ENCODE measurements at places on chromosomes 2 and 18.

DNA sequence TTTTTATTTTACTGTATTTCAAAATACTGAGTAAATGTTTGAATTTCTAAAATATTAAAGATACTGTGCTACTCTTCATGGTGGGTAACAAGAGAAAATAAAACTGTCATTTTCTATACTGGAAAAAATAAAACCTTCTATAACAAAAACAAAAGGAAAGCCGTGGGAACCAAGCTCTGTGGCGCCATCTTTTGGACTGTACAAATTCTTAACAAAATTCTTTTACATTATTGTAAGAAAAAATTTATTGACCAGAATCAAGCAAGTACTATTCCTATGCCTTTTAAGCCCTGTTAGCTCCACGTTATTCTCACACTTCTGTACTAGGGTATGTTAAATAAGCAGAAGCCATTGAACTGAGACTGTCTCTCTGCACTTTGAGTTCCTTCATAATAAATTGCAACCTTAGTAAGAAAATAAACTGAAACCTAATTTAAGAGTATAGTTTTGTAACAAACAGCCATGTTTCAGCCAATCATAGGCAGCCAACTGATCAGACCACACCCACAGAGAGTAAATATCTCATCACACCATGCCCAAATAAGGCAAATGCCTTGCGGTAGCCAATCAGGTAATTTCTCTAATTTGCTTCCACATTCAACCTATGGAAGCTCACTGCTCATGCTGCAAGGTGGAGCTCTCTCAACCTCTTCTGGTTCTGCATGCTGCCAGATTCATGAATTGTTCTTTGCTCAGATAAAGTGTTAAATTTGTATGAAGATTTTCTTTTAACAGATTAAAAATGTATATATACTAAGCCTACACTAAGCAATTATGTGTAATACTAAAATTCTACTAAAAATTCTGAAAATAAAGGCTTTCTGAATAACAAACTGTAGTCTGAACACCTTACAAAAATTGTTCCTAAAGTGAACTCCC lies 42.2 kb downstream of the HIBCH start:
- no peak for DNase-seq

GRCh38 chr2:109243526-109244303 lies 114.7 kb downstream of the SH3RF3 start:
- DNase-seq = no peak

- DNase-seq = no peak
Measured at GRCh38 chr2:26658691-26659346, 17.7 kb upstream of the CIB4 start.

DNA sequence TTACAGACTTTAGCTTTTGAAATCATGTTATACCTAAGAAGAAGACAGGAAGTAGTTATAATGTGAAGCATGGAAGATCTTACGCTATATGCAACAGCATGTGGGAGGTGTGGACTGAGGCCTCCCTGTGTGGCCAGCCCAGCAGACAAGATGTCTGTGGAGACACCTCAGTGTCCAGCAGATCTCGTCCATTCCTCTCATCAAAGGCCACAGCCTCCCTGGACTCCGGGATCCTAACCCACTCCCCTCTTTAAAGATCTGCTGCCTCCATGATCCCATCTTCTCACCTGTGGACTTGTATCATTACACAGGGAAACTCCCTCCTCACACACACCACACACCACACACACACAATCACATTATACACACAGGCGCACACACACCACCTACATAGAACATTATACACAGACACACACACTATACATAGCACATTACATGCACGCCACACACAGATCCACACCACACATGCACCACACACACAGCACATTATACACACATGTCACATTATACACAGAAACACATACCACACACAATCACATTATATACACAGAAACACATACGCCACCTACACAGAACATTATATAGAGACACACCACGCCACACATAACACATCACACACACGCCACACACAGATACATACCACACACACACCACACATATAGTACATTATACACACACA lies 89.5 kb downstream of the PXDN start:
- no peak for DNase-seq

DNA sequence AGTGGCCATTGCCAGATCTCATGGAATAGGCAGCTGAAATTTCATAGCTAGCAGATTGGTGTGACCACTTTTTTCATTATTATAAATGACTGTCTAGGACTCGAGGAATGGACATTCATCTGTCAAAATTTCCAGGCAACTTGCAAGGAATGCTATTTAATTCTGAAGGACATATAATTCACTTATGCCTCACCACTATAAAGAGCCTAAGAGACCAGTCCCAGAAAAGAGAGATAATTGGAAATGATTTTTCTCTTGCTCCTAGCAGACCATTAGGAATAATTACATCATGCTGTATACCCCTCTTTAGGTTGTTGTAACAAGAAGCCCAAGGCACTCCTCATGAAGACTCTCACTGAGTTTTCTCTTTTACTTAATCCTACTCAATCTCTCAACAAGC lies 557.4 kb upstream of the RAB6C start:
- DNase-seq = no peak

GRCh38 chr2:218648088-218648786 lies 11.2 kb downstream of the ZNF142 start:
- peak; percentile 19 for DNase-seq

- DNase-seq = no peak
Measured at GRCh38 chr18:51716277-51716676, 518.8 kb upstream of the MEX3C start.

DNA sequence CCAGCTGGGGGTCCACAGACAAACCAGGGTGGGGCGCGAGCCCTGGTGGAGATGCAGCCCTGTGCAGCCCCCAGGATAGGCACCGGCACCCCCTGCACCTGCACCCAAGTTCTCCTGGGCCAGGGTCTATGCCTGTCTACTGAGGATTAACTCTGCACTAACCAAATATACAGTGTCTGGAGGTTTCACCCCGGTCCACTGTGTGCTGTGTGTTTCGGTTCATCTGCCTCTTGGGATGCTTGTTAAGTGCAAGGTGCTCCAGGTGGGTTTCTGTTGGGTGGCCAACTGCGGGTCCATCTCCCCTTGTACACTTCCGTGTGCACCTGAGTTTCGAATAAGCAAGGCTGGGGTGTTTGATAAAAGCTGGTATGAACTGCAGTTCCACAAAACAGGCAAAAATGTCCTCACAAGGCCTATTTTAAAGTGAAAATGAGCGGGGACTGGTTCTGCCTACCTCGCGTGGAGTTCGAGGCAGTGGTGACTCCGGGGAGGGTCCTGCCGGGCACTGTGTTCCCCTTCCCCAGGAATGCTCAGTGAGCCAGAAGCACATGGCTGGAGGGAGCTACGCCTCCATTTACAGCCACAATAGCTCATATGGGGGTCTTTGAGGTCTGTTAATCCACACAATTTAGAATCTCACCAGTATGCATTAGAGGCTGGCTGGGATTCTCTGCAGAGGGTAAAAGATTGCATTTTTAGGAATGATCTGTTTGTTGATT lies 70.7 kb downstream of the EDAR start:
- DNase-seq = no peak

GRCh38 chr2:98102878-98103277 lies 15.9 kb downstream of the VWA3B start:
- no peak for DNase-seq

- no peak for DNase-seq
Measured at GRCh38 chr2:148607566-148607965, 37.0 kb upstream of the EPC2 start.

- DNase-seq = no peak
Measured at GRCh38 chr2:9737053-9737875, 106.0 kb upstream of the TAF1B start.

DNA sequence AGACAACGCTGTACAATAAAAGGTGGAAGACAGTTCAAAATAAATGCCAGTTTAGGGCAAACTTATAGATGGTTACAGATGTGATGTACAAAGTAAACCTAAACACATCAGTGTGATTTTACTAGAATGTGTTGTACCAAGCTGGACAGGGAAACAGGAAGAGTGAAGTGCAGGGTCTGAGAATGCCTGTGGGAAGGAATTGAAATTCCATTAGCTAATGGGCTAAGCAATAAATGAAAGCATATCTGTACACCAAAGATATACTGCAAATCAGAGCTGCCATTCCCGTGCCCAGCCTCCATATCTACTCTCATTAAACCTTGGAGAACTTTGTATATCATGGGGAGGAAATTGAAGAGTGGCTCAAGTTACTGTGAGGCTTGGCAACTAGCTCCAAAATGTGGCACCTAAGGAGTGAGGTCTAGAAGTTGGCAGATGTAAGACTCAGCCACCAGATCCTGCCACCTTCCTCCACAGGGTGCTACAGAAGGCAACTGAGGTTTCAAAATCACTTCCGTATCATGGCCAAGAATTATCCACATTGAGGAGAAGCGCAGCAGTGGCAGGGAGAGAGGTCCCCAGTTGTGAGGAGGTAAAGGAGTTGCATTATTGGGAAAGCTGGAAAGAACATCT lies 277.8 kb downstream of the TCF4 start:
- no peak for DNase-seq

GRCh38 chr2:190267302-190267701 lies 52.3 kb downstream of the HIBCH start:
- no peak for DNase-seq

GRCh38 chr2:1350111-1350510 lies 63.2 kb upstream of the TPO start:
- no peak for DNase-seq

DNA sequence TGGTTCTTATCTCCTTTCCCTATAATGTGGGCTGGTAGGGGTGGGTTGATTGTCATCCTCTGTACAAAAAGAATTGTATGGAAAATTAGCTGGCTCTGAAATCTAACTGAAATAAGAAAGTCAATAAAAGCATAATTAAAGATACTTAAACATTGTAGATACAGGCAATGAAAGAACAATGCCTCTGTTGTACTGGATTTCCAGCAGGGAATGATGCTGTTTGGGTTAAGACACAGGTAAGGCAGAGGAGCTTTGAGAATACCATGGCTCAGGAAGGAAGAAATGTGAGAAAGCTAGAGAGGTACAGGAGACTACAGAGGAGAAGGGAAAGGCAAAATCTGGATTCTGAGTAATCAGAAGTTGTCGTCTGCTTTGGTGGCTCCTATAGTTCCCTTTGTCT lies 10.1 kb downstream of the DTNA start:
- no peak for DNase-seq

- no peak for DNase-seq
Measured at GRCh38 chr2:169351725-169352124, 10.6 kb downstream of the LRP2 start.

GRCh38 chr18:78180741-78181140 lies 798.9 kb upstream of the SALL3 start:
- no peak for DNase-seq

DNA sequence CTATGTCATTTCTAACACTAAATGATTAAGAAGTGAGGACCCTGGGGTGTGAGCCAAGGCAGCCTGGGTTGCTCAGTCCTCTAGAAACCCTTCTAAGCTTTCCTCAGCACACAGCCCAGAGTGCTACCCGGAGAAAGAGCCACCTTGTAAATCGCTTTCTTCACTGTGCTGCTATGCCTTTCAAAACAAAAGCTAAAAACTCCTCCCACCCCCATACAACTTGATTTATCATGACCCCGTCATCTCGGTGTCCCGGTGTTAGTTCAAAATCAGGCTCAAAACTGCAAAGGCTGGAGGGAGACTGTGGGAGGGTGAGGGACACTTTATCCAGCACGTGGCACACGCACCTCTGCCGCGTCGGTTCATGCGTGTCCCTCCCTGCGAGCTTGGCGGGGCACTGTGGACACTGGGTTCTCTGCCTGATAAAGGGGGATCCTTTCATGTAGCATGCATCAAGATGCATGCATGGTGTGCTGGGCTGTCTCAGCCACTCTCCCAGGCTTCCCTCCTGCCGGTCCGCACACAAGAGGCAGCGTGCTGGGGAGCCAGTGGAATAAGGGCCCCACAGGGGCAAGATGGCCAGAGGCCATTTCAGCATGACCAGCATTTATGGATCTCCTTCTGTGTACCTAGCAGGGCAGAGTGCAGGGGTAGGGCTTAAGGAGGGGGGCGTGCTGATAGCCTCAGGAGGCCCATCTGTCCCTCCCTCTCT lies 170.4 kb downstream of the SMAD7 start:
- DNase-seq = no peak

DNA sequence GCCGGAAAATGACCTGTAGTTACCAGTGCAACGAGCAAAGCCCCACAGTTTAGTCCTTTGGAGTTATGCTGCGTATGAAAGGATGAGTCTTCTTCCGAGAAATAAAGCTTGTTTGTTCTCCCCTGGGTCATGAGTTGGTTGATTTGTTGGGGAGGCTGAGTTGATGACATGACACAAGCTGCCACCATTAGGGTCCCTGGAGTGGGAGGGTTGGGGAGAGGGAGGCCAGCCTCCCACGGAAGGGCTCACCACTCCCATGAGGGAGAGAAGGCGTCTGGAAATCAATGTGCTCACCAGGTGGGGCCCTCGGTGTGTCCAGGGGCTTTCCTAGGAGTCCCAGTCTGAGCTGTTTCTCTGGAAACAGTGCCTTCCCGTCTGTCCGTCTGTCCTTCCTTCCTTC lies 7.4 kb upstream of the DGKD start:
- no peak for DNase-seq

GRCh38 chr2:11129598-11130449 lies 25.4 kb upstream of the SLC66A3 start:
- peak; percentile 76 for DNase-seq

DNA sequence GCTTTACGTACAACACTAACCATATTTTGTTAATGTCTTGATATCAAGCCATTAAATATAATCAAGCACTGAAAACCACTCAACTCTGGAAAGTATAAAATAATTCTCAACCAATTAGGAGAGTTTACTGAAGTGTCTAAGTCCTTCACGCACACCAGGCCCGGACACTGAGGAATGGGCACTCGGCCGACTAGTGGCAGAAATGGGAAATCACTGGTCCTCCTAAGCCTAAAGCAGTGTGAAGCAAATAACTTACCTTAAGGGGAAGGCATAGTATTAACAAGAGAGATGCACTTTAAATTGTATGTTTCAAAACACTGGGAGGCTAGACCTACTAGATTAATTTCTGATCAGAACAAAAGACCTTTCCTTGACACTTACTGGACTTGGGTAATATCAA lies 45.7 kb downstream of the FAM210A start:
- DNase-seq = no peak

DNA sequence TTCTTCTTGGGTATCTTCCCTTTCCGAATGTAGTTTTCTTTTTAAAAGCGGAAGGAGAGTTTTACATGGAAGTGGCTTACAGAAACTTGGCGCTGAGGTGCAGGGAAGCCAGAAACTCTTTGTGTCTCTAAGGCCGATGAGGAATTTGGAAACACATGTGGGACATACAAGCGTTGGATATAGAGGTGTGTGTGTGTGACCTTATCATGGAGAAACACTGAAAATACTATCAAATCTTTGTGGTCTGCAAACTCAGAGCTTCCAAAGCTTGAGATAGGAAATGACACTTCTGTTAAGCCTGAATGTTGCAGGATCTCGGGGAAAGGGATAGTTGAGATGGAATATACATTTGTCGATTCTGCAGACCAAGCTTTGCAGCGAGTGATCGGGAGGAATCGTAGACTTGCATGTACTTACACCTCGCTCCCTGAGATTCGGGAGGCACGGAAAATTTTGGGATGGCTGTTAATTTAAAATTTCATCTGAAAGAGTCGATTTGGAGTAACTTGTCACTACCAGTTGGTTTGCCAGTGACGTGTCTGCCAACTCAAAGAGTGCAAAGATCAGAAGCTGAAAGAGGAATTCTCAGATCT lies 1.0 kb downstream of the NAB1 start:
- no peak for DNase-seq

GRCh38 chr2:55109219-55109891 lies 59.1 kb upstream of the RTN4 start:
- no peak for DNase-seq

GRCh38 chr2:235595422-235596010 lies 101.7 kb downstream of the AGAP1 start:
- DNase-seq = no peak
